ENCODE measurements at places on chromosomes 16 and 17.

- DNase-seq: no peak
Measured at GRCh38 chr17:29948448-29949215, 7.2 kb downstream of the EFCAB5 start.

DNA sequence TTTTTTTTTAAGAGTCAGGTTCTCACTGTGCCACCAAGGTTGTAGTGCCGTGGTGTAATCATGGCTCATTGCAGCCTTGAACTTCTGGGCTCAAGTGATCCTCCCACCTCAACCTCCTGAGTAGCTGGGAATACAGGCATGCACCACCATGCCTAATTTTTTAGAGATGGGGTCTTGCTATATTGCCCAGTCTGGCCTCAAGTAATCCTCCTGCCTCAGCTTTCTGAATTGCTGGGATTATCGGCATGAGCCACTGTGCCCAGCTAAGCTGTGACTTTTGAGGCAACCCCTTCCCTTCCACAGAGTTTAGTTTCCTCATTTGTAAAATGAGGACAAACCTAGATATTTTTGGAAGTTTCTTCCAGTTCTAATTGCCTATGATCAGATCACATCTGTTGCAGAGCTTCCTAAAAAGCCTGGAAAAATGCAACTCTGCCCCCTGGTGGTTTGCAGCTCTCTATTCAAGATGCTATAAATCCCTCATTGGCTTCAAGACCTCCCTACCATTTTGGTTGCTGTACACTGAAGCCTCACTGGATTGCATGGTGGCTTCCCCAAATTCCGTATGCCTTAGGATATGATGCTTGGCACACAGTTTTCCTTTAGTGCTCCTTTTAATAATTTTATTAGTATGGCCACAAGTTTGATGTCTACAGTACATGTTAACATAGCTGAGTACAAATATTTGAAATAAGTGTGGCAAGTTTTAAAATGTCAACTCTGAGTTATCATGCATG, 19.3 kb downstream of the GDE1 start:
- peak; percentile 76 for DNase-seq

- DNase-seq: peak; percentile 66
Measured at GRCh38 chr17:7885367-7886226, 3.0 kb upstream of the CHD3 start.

DNA sequence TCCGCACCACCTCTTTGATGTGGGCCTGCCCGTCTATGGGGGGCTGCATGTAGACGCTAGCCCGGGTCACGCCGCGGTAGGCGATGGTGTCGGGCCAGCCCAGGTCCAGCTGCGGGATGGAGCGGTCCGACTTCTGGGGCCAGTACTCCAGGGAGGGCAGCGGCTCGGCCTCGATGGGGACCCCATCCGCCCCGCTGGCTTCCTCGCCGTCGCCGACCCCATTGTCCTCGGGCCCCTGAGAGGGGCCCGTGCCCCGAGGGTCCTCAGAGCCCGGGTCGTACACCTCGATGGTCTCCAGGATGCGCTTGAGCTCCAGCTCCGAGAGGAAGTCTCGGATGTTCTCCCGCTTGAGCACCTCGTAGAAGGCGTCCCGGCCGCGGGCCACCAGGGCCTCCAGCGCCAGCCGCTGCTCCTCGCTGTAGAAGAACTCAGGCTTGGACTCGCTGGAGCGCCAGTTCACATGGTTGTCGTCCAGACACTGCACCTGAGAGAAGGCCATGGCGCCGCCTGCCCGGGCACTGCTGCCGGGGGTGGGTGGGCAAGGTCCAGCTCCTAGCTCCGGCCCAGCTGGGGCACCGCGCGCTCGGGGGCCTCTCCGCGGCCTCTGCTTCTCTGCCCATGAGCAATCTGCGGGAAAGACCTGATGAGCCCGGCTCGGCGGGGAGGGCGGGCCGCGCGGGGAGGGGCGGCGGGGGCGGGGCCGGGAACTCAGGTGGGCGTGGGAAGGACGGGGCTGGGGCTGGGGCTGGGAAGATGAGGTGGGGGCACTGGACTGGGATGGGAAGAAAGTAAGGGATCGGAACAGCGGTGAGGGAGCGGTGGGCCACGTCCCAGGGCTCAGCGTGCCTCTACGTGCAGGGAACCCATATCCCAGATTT, 782 bp downstream of the FAM83G start:
- peak; percentile 66 for DNase-seq

DNA sequence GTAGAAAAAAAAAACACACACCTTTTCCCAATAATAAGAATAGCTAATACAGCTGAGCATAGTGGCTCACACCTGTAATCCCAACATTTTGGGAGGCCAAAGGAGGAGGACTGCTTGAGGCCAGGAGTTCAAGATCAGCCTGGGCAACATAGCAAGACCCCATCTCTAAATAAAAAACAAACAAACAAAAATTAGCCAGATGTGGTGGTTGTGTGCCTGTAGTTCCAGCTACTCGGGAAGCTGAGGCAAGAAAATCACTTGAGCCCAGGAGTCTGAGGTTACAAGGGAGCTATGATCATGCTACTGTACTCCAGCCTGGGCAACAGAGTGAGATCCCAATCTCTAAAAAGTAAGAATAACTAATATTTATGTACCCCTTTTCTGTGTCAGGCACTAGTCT, 42.8 kb upstream of the GFOD2 start:
- no peak for DNase-seq

DNA sequence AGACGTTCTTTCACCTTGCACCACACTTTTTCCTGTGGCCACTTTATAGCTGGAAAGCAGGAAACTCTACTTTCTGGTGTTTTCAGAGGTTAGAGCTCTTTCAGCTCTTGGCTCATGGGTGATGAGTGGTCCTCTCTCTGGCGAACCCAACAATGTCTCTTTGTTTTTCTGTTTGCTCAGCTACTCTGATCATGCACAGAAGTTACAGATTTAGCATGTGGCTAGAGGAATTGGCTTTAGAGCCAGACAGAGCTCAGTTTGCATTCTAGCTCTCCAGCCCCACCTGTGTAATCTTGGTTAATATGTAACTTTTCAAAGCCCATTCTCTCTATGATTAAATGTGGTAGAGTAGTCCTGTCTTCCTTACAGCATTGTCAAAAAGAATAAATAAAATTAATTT, 225.2 kb downstream of the HAPSTR1 start:
- no peak for DNase-seq

- peak; percentile 48 for DNase-seq
Measured at GRCh38 chr17:14926526-14927122, 338.5 kb downstream of the PMP22 start.

DNA sequence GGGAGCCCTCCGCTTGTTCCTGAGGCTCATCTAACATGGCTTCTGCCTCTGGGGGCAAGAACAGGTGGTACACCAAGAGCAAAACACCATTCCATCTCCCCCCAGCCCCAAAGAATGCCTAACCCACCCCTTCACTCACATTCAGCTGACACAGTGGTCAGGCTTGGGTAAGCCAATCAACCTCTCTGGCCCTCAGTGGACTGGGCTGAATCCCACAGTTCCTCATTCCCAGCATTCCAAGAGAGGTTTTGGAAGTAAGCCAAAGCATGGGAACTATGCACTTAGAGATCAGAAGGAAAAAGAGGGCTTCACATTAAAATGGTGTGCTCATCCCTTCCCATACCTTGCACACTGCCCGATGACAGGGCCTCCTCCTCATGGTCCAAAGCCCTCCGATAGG, 7.8 kb downstream of the PIGS start:
- DNase-seq: no peak
